NCI-H2227 treated with DMSO at 0.1 percent for 48 hours (cell line): ENCODE measurements at places on chromosomes 11 and 22.

- DNase-seq: no peak
Observed at GRCh38 chr11:62190011-62190410, at the start of gene SCGB1D1. SCGB1D1 (plus strand) TSS chr11:62190216; CDS start chr11:62190285, 69 bp downstream.

DNA sequence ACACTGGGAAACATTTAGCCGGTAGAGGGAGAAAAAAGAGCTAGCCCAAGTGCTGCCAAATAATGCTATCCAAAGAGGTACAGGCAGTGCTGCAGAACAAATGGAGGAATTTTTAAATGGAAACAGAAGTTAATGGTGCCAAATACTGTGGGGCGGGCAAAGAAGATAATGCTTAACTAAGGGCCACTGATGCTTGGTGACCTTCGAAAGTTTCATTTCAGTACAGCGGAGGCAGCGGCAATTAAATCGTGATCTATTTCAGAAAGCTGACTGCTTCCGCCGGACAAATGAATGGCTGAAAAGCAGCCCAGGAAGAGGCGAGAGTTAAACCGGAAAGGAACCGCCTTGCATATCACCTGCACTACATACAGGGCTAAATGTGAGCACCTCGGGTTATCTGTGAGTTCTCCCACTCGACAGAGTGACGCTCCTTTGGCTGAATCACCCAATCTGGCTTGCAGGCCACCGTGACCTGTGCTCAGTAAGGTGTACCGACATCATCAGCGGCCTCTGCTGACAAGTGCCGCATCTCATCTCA is 42.1 kb downstream of the CADM1 start:
- no peak for DNase-seq

DNA sequence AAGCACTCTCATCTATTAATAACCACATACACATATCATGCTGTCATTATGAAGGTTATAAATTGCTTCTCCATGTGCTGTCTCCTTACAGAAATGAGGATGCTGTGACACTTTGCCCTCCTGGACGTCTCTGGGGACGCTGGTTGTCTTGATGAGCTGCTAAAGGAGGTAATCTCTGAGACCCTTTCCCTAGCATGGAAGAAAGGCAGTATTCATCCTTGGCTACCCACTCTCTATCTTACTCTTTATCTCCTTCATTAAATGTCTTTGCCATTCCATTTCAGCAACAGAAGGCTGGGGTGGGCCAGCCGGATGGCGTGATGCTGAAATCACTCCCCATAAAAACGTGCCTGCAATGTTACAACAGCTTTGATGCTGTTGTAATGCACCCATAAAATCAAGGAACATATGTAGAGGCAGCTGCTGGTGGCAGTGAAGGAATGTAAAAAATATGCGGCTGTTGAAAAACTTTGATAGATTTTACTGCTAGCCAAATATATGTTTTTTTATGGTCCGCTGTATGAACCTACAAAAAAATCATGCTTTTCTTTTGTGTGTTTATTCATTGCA is 715.1 kb upstream of the API5 start:
- no peak for DNase-seq

DNA sequence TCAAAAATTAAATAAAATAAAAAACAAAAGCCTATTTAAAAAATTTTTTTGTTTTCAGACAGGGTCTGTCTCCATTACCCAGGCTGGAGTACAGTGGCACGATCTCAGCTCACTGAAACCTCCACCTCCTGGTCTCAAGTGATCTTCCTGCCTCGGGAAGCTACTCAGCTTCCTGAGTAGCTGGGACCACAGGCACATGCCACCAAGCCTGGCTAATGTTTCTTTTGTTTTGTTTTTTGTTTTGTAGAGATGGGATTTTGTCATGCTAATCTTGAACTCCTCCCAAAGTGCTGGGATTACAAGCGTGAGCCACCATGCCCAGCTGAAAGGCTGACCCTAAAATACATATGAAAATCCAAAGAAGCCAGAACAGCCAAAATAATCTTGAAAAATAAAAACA is 20.4 kb upstream of the L3MBTL2 start:
- no peak for DNase-seq

GRCh38 chr22:49517667-49518185 is 309.9 kb downstream of the BRD1 start:
- DNase-seq: no peak

DNA sequence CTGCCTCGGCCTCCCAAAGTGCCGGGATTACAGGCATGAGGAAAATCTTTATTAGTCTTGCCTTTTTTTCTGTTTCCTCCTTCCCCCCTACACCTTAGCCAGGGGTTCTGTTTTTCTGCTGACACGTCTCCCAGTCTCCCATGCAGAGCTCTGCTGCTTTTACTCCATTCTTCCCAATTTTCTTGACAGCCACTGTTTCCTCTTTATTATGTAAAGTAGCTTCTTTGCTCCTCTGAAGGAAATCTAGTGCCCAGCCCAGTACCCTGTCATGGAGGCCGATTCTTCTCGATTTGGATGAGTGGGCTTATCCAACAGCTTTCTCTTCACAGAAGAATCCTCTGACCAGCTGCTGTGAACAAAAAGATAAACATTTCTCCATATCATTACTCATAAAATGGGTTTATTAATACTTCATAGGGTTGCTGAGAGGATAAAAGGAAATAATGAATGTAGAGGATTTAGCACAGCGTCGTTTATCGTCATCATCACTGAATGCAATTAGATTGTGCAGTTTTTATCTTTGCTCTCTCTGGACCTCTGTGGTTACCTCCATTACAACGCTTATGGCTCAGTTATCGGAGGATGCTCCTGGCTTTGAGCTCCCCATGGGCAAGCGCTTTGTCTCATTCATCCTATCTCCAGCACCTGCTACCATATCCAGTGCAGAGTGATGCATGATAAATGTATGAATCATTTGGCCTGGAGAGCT is 375.6 kb upstream of the C11orf87 start:
- DNase-seq: no peak

- no peak for DNase-seq
Observed at GRCh38 chr22:41966607-41967240, 2.5 kb upstream of the SEPTIN3 start.

GRCh38 chr11:133360860-133361688 is 171.2 kb downstream of the OPCML start:
- DNase-seq: no peak

- DNase-seq: peak; percentile 72
Observed at GRCh38 chr11:10930224-10930971, 72.5 kb upstream of the ZBED5 start.

DNA sequence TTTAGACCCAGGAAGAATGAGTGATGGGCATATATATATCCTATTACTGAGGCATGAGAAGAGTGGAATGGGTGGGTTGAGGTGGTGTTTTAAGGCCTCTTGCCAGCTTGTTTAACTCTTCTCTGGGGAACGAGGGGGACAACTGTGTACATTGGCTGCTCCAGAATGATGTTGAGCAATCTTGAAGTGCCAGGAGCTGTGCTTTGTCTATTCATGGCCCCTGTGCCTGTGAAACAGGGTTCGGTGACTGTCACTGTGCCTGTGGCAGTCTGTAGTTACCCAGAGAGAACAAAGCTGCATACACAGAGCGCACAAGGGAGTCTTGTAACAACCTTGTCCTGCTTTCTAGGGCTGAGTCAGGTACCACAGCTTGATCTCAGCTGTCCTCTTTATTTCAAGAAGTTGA is 11.7 kb downstream of the LIMK2 start:
- DNase-seq: no peak

DNA sequence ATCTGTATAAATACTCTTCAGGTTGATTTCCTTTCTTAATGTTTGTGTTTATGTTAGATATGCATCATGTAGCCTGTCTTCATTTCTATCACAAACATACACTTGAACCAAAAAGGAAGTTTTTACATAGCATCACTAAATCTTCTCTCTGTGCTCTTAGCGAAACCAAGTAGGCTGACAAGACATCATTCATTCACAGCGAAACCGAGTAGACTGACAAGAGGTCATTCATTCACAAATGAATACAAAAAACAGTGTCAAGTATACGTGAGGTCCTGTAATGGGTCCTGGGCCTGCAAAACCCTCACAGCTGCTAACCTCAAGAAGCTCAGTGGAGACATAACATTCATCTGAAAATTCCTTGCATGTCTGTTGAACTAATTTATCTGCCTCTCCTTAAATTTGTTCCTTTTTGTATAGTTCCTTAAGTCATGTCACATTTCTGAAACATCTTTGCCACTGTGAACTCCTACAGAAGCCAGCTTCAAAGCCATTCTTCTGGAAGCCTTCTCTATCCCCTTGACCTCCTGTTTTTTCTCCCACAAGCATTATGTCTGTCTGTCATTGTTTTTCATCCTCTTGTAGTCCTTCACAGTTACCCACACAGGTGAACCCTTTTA is 9.8 kb upstream of the HBE1 start:
- no peak for DNase-seq

- DNase-seq: no peak
Observed at GRCh38 chr22:37121887-37122591, 12.5 kb upstream of the TMPRSS6 start.

DNA sequence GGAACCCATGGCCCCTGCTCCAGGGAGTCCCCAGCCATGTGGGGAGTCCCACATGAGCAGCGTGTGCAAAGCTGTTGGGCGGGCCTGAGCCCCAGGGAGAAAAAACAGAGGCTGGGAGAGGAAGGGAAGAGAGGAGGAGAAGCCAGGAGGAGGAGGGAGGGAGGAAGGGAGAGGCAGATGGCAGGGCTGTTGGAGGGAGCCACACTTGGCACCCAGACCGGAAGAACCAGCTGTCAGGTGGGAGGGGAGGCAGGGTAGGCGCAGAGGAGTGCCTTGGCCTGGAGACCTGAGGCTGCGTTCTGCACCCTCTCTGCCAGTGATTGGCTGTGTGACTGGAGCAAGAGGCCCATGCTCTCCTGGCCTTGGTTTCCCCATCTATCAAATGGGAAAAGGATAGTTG is 6.7 kb downstream of the SYNGR1 start:
- DNase-seq: no peak

GRCh38 chr11:88482871-88483301 is 145.3 kb upstream of the CTSC start:
- DNase-seq: no peak

DNA sequence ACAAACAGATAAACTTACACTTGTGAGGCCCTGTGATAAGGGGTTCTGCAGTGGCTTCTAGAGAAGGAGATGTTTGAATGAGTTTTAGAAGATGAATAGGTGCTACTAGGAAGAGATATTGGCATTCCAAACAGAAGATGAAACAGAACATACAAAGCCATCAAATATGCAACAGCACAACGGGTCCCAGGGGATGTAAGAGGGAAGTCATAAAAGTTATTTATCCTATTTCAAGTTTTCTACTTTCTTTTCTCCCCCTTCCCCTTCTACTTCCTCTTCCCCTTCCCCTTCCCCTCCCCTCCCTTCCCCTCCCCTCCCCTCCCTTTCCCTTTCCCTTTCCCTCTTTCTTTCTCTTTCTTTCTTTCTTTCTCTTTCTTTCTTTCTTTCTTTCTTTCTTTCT is 94.9 kb upstream of the CADM1 start:
- DNase-seq: no peak

- DNase-seq: no peak
Observed at GRCh38 chr22:39449708-39450107, 7.1 kb upstream of the MGAT3 start.

GRCh38 chr11:86514453-86514852 is 139.8 kb downstream of the CCDC81 start:
- no peak for DNase-seq

DNA sequence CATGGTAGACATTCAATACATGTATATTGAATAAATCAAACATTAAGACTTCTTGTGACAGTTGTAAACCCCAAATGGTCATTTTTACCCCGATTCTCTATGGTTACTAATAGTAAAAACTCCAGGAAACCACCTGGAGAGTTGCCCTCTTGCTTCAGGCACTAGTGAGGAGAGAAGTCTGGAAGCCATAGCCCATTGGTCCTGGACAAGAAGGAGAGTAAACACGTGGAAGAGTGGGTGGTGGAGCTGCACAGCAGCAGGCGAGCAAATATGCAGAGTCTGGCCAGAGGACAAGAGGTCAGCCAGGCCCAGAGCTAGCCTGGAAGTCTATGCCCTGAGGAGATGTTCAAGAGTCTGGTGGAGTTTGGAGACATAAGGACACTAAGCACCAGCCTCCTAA is 17.7 kb downstream of the DCHS1 start:
- DNase-seq: no peak

DNA sequence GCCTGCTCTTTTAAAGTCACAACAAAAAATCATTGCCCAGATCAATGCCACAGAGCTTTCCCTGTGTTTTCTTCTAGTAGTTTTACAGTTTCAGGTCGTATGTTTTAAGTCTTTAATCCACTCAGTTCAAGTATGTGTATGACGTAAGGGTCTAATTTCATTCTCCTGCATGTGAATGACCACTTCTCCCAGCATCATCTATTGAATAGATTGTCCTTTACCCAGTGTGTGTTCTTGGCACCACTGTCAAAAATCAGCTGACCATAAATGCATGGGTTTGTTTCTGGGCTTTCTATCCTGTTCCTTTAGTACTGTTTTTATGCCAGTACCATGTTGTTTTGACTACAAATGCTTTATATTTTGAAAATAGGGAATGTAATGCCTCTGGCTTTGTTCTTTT is 28.1 kb downstream of the INTS4 start:
- DNase-seq: no peak

- no peak for DNase-seq
Observed at GRCh38 chr22:25208743-25209505, 9.3 kb downstream of the CRYBB3 start.

DNA sequence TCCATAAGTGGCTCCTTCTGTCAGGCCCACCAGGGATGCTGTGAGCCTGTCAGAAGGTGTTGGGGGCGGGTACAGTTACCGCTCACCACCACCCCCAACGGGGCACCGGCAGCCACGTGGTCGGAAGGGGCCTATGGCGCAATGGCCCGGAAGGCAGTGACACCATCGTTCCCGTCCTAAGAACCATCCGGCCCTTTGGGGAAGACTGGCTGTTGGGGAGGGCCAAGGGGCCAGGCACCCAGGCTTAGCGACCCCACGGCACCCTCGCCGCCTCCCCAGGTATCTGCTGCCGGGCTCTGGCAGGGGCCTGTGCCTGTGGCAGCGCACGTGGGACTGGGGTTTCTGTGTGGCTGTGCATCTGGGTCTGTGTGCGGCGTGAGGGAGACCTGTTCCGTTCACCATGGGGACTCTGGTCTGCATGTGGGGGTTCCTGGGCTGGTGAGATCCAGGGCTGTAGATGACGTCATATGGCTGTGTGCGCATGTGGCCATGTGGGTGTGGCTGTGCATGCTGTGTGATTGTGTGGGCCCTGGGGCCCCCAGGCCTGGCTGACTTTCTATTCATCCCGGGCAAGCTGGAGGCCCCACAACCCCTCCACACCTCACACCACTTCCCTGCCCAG is 717 bp downstream of the OSM start:
- no peak for DNase-seq

- DNase-seq: no peak
Observed at GRCh38 chr11:128582496-128583366, 4.6 kb downstream of the ETS1 start.

- no peak for DNase-seq
Observed at GRCh38 chr11:58178444-58178843, 10.4 kb upstream of the OR9Q2 start.

DNA sequence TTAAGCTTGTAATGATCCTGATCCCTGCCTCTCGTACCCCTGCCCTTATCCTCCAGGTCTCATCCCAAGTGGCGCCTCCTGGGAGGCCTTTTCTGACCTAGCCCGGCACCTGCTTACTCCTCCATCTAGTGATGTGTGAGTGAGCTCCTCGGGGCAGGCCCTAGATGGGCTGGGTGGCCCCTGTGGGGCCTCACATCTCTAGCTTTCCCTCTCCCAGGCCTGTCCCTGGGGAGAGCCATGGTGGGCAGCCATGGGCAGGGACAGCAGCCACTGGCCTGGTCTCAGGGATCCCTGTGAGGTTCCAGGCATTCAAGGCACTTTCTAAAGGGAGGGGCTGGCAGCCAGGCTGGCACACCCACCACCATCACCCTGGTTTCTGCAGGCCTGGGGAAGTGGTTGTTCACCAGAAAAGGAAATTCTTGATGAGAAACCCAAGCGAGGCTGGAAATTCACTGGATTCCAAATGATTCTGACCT is 27.9 kb downstream of the GNAZ start:
- no peak for DNase-seq

GRCh38 chr11:109401545-109401944 is 20.4 kb upstream of the C11orf87 start:
- DNase-seq: no peak
